ENCODE measurements at places on chromosomes 3 and 15. TPM values are rescaled to one million over a fixed set of nuclear protein-coding genes. Genes with fewer than 3 reads are reported as not detected.
A peak's percentile ranks its signal among the peaks of the same experiment; 100 is the strongest.

The POLR2M gene
- polyA plus RNA-seq: 96.7 TPM

DNA sequence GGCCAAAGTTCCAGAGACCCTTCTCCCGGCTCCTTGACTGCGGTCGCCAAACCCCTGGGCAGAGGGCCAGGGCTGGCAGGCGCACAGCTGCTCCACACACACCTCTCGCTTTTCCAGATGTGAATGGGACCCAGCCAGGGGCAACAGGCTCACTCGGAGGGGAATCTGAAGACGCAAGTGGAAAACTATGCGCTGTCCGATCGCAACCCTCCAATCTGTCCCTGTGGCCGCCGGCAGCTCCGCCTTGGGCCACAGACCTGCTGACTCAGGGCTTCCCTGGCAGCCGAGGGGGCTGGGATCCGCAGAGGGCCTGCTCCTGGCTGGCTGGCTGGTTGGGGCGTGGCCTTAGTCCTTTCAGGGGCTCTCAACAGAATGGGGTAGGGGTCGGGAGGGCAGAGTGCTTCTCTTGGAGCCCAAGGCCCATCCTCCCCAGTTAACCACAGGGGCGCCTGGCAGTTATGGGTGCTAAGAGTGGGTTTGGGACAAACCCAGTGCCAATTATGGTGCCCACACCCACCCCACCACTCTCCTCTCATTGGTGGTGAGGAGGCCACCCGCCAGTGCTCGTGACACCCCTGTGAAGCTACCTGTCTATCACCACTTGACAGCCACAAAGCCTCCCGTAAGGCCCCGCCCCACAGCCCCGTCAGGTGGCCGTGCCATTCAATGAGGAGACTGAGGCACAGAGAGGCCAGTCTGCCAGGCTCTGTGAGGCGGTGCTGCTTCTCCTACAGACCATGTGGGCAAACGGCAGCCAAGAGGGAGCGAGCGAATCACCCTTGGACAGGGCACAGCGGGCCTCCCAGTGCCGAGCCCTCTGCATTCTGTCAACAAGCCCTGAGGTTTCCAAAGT lies 53.8 kb downstream of the IQSEC1 start:
- no peak for DNase-seq

GRCh38 chr15:69014454-69014853 lies at the start of gene NOX5:
Gene NOX5, plus strand, starts transcription at chr15:69014695. Its CDS starts 41 bp downstream, at chr15:69014736.
- DNase-seq: no peak

The LNP1 gene
- polyA plus RNA-seq: 6.8 TPM

- no peak for DNase-seq
These were observed 336.7 kb upstream of the TRIM42 start for GRCh38 chr3:140341203-140341602.

The AVEN gene
- 13.0 TPM for polyA plus RNA-seq

The IFT80 gene
- polyA plus RNA-seq: 80.0 TPM

GRCh38 chr3:167355446-167355845 lies 24.7 kb downstream of the ZBBX start:
- no peak for DNase-seq

DNA sequence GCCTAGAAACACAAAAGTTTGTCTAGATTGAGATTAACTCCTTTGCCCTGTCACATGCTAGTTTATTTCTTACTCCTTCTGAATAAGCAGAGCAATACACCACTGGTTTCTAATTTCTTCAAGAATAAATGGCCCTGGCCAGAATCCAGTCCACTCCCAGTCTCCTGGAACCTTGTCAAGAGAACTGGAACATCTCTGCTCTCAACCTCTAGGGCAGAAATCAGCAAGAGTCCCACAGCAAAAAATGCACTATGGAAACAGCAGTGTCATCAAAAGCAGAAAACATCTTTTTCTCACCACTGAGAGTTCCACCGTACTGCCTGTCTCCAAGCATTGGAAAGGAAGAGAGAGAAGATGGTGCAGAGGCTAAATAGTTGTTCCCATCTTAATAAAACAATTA lies 35.9 kb upstream of the PPP2R3A start:
- DNase-seq: peak; percentile 10

The GP5 gene
- 0.40 TPM for polyA plus RNA-seq

DNA sequence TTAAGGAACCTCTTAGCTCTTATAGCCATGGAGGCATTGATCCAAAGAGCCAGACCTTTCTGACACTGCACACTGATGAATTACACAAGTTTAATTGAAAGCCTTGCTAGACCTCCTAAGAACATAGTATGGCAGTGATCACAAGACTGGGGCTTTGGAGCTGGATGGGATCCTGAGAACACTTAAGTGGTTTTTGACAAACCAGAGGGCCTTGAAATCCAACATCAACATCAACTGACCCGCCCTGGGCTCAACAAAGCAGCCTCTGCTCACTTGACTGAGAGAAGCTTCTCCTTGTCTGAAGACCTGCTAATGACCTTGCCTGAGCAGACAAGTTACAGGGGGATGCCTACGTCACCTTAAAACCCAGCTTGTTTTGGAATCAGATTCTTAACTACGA lies 257.6 kb downstream of the KLF13 start:
- no peak for DNase-seq

DNA sequence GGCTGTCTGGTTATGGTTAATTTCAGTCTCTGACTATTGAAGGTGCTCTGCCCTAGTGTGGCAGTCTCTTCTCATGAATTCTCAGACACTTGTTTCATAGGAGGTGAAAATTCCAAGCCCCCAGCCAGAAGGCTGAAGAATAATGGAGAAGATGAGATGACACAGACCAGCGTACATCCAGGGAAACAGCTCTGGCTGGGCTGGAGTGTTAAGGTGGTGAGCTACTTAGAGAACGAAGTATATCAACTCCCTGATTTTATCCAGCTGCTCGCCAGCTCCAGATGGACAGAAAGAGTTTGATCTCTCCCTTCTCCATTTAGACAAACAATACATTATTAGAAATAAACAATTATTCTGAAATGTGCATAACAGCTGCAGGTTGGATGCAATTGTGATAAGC lies 494.5 kb upstream of the RGMA start:
- DNase-seq: no peak

DNA sequence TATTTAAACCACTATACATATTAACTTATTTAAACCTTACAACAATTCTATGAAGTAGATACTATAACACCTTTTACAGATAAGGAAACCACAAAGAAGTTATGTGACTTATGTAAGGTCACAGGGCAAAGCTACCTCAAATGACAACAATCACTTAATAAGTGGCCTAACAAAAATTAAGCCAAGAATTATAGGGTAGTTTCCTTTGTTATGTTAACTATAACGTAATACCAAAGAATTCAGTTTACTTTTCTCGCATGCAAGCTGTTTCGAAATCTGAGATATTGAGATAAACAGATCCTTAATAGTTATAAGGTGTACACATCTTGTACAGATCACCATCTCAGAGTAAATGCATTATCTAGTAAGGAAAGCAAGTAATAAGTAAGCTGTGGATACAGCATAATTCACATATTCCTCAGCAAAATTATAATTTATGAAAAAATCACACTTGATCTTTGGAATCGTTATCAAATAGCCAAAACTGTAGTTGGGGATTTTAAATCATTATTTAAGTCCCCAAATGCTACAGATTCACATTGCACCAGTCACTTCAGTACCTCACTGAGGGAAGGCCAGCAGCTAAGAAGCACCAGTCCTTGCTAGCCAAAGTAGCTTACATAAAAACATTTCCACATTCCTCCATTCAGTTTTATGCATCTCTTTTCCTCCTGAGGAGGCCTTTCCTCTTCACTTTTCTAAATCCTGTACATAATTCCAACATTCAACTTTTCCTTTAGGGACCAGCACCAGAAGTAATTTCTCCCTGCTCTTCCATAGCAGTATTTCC lies 226.8 kb downstream of the TBC1D5 start:
- DNase-seq: no peak

The SCAANT1 gene
- 1.0 TPM for polyA plus RNA-seq

- DNase-seq: no peak
These were observed 114.9 kb downstream of the RFTN1 start for GRCh38 chr3:16398648-16399047.

The TRPM1 gene
- polyA plus RNA-seq: 0.07 TPM

The GPR176 gene
- polyA plus RNA-seq: 15.9 TPM

The NLGN1 gene
- 2.9 TPM for polyA plus RNA-seq

DNA sequence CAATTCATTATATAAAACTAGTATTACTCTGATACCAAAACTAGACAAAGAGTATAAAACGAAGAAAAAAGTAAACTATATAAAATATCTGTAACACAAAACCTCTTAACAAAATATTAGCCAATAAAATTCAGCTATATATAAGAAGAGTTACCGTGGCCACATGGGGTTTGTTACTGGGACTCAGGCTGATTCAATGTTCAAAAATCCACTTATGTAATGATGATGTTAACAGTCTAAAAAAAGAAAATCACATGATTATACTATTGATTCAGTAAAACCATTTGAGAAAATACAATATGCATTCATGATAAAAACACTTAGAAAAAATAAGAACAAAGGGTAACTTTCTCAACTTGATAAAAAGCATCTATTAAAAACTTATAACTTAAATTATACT lies 18.3 kb downstream of the P2RY1 start:
- DNase-seq: no peak

- no peak for DNase-seq
These were observed 229.7 kb downstream of the NAALADL2 start for GRCh38 chr3:175088766-175089380.

DNA sequence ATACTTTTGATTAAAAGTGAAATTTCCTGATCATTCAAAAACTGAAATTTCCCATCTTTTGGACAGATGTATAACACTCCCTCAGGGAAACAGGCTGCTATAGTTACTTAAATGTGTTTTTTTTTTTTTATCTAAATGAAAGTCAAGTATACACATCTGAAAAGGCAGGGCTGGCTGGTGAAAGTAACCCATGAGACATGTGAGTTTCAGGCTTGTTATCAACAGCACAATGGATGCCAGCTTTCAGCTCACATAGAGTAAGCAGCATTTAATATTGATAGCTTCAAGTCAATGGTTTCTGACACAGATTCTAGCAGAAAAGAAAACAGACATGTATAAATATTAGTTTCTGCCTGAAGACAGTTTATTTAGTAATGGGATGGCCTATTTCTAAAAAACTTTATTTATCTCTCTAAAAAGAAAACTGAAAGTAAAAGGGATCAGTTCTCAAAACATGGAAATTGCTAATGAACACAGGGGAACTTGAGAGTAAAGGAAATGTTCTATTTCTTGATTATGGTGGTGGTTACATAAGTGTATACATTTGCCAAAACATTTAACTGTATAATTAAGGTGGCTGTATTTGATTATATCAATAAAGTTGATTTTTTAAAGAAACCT lies 89.7 kb upstream of the CMC1 start:
- DNase-seq: no peak

DNA sequence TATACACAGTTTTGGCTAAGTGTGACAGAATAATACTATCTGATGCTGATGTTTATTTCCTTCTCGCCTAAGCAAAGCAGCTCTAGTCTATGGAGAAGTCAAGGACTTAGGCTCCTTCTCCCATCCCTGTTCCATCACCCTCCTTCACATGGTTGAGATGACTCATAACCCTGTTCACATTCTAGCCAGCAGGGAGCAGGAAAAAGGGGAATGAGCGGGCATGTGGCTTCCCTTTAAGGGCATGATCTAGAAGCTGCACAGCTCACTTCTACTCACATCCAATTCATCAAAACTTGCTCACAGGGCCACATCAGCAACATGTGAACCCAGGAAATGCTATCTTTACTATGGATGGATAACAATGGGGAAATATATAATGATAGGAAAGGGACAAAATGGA lies 40.9 kb downstream of the CBLB start:
- no peak for DNase-seq

DNA sequence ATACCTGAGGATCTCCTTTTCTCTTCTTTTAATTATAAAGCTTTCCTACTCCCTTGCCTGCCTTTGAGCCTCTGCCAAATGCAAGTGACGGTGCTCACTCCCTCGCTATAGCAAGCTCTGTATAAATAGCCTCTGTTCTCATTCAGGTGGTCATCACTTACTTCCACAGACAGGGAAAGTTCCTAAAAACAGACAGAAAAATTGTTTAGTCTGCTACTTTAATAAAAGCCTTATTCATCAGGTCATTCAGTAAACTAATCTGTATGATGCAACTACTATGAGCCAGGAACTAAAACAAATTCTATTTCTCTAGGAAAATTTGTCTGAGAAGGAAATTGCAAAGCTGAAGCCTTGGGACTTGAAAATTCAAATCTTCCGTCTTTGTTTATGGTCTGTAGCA lies 10.2 kb upstream of the DLG1 start:
- no peak for DNase-seq
